ENCODE measurements at places on chromosomes 12 and 14.

DNA sequence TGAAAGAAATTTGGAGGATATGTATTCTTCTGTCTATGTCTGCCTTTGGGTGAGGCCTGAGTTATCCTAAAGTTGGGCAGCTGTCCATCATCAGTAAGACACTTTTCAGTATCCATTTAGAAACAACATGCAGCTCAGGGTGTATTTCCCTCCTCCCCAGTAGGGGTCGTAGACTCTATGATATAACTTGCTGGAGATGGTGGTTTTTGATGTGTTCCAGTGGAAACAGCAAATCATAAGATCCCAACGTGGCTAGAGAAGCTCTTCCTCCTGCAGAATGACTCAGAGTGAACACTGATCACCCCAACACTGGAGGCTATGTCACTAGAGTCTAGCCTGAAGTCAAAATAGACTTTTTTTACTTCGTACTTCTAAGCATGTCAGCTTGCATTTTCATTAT, 331.6 kb upstream of the STXBP6 start:
- no peaks in the 10 kb centered on the region for H3K36me3 ChIP-seq
- no peak overlapping the region for H3K4me3 ChIP-seq
- DNase-seq = no peak

GRCh38 chr12:50677858-50678257, 86.0 kb upstream of the ATF1 start:
- no peaks in the 10 kb centered on the region for H3K27me3 ChIP-seq
- no peak overlapping the region for H3K27ac ChIP-seq
- H3K4me3 ChIP-seq = no peak overlapping the region
- no peak for DNase-seq
- peaks cover 22% of the 10 kb centered on the region for H3K36me3 ChIP-seq

- H3K36me3 ChIP-seq = peaks cover under 1% of the 10 kb centered on the region
- no peak for DNase-seq
- H3K4me3 ChIP-seq = peak overlapping the region; percentile 94
- peak overlapping the region; percentile 96 for H3K27ac ChIP-seq
Measured at GRCh38 chr12:12725956-12726554, 8.9 kb downstream of the CDKN1B start.

GRCh38 chr12:127239781-127240180, 1027.2 kb upstream of the TMEM132C start:
- no peaks in the 10 kb centered on the region for H3K27me3 ChIP-seq
- H3K4me1 ChIP-seq = no peaks in the 10 kb centered on the region
- no peak for DNase-seq
- H3K27ac ChIP-seq = no peak overlapping the region
- no peaks in the 10 kb centered on the region for H3K36me3 ChIP-seq

GRCh38 chr12:58916921-58917511, 3.3 kb downstream of the LRIG3 start:
- H3K27me3 ChIP-seq = no peaks in the 10 kb centered on the region
- DNase-seq = no peak
- peak overlapping the region; percentile 38 for H3K27ac ChIP-seq

DNA sequence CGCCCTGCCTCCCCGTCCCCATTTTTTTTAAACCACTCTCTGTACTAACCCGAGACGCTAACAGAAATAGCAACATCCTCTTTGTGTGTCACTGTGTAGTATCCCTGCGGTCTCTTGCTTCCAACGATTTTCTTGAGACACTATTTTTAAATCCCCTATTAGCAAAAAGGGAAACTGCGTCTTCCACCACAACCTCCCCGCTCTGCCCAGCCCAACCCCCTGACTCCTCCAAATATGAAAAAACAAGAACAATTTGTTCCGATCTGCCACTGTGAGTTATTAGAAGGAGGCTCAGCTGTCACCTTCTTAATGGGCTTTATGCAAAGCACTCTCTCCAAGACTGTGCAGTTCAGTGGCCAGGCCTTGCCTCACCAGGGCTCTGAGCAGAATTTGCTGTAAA, 76.3 kb downstream of the MAP1LC3B2 start:
- peaks cover 15% of the 10 kb centered on the region for H3K4me1 ChIP-seq
- no peaks in the 10 kb centered on the region for H3K27me3 ChIP-seq
- DNase-seq = no peak
- H3K36me3 ChIP-seq = no peaks in the 10 kb centered on the region
- H3K4me3 ChIP-seq = no peak overlapping the region
- no peak overlapping the region for H3K27ac ChIP-seq

GRCh38 chr14:68512088-68512487, 280.8 kb downstream of the ZFP36L1 start:
- H3K36me3 ChIP-seq = no peaks in the 10 kb centered on the region
- H3K4me1 ChIP-seq = peaks cover 71% of the 10 kb centered on the region
- H3K27ac ChIP-seq = peak overlapping the region; percentile 85
- H3K4me3 ChIP-seq = no peak overlapping the region
- no peaks in the 10 kb centered on the region for H3K27me3 ChIP-seq
- DNase-seq = no peak

- H3K4me3 ChIP-seq = no peak overlapping the region
- H3K27ac ChIP-seq = no peak overlapping the region
- H3K27me3 ChIP-seq = peaks cover 28% of the 10 kb centered on the region
- no peaks in the 10 kb centered on the region for H3K4me1 ChIP-seq
- H3K36me3 ChIP-seq = no peaks in the 10 kb centered on the region
Measured at GRCh38 chr14:78010688-78011087, 159.5 kb upstream of the NRXN3 start.

GRCh38 chr12:116508145-116509121, 50.7 kb upstream of the MAP1LC3B2 start:
- H3K36me3 ChIP-seq = no peaks in the 10 kb centered on the region
- H3K4me3 ChIP-seq = peak overlapping the region; percentile 61
- H3K27ac ChIP-seq = no peak overlapping the region
- H3K4me1 ChIP-seq = peaks cover 12% of the 10 kb centered on the region
- DNase-seq = peak; percentile 50

DNA sequence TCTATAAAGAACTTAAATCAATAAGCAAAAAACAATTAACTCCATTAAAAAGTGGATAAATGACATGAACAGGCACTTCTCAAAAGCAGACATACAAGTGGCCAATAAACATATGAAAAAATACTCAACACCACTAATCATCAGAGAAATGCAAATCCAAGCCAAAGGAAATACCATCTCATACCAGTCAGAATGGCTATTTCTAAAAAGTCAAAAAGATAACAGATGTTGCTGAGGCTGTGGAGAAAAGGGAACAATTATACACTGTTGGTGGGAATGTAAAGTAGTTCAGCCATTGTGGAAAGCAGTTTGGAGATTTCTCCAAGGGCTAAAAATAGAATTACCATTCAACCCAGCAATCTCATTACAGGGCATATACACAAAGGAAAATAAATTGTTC, 234.5 kb upstream of the PLXNC1 start:
- no peaks in the 10 kb centered on the region for H3K36me3 ChIP-seq
- no peak overlapping the region for H3K4me3 ChIP-seq
- H3K27ac ChIP-seq = no peak overlapping the region
- H3K27me3 ChIP-seq = no peaks in the 10 kb centered on the region
- no peak for DNase-seq

GRCh38 chr14:50451854-50452253, 55.2 kb upstream of the CDKL1 start:
- no peak overlapping the region for H3K27ac ChIP-seq
- no peak for DNase-seq
- no peak overlapping the region for H3K4me3 ChIP-seq
- peaks cover 6% of the 10 kb centered on the region for H3K4me1 ChIP-seq
- H3K27me3 ChIP-seq = no peaks in the 10 kb centered on the region
- H3K36me3 ChIP-seq = peaks cover 61% of the 10 kb centered on the region

GRCh38 chr12:109827566-109828550, 5.3 kb downstream of the TRPV4 start:
- H3K27me3 ChIP-seq = no peaks in the 10 kb centered on the region
- H3K4me1 ChIP-seq = peaks cover 1% of the 10 kb centered on the region
- H3K36me3 ChIP-seq = no peaks in the 10 kb centered on the region
- H3K27ac ChIP-seq = no peak overlapping the region
- H3K4me3 ChIP-seq = no peak overlapping the region
- no peak for DNase-seq

DNA sequence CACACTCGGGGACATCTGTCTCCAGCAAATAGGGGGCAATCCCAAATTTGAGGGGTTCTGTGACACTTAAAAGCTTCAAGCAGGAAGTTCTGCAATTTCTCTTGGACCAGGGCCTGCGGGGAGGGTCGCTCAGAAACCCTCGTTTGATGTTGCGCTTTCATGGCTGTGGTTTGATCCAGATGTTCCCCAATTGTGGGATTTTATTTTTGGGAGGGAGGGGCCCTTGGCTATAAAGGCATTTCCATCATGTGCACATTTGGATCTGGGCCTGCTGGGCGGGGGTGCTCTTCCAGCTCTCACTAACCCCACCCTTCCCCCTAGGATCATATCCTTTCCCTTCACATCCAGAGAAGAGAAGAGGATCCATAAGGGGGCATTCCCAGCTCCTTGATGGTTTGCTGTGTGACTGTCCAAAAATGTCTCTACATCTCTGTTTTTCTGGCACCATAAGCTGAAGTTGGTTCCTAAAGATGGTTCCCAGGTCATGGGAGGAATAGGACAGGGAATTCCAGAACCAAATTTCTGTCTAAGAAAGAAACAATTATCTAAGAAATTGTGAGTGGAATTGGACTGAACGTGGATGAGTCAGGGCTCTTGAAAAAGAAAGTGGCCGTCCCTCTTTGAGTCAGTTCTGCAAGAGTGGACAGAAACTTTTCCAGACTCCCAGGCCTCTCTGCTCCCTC, 47.2 kb downstream of the SMUG1 start:
- H3K4me1 ChIP-seq = peaks cover 83% of the 10 kb centered on the region
- H3K27me3 ChIP-seq = peaks cover 4% of the 10 kb centered on the region
- peaks cover 4% of the 10 kb centered on the region for H3K36me3 ChIP-seq
- no peak for DNase-seq

DNA sequence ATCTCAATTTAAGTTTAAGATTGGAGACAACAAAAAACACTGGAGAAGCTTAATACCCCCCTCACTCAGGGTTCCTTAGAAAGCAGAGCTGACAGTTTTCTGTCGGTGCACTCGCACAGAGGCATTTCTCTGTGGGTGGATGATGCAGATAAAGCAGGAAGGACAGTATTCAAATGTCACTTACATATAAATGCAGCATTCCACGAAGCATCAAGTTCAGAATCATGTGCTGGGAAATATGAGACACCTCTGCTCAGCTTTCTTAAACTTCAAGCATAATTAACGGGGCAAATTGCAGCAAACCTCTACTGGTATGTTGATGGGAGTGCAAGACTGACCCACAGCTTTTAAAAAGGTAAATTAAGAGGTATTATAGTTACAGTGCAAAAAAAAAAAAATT, 68.7 kb downstream of the DICER1 start:
- H3K4me1 ChIP-seq = peaks cover 68% of the 10 kb centered on the region
- H3K4me3 ChIP-seq = no peak overlapping the region
- H3K27ac ChIP-seq = peak overlapping the region; percentile 94

DNA sequence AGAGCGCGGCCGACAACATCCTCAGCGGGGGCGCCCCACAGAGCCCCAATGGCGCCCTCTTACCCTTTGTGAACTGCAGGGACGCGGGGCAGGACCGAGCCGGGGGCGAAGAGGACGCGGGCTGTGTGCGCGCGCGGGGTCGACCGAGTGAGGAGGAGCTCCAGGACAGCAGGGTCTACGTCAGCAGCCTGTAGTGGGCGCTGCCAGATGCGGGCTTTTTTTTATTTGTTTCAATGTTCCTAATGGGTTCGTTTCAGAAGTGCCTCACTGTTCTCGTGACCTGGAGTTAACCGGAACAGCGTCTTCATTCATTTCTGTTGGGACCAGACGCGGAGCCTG, 103.8 kb upstream of the FKBP4 start:
- peak overlapping the region; percentile 40 for H3K27ac ChIP-seq
- H3K36me3 ChIP-seq = no peaks in the 10 kb centered on the region
- peaks cover 3% of the 10 kb centered on the region for H3K27me3 ChIP-seq
- H3K4me3 ChIP-seq = peak overlapping the region; percentile 81
- peaks cover 20% of the 10 kb centered on the region for H3K4me1 ChIP-seq

- no peak overlapping the region for H3K27ac ChIP-seq
- no peak overlapping the region for H3K4me3 ChIP-seq
- no peak for DNase-seq
- peaks cover 28% of the 10 kb centered on the region for H3K27me3 ChIP-seq
- no peaks in the 10 kb centered on the region for H3K36me3 ChIP-seq
- peaks cover 22% of the 10 kb centered on the region for H3K4me1 ChIP-seq
Measured at GRCh38 chr12:30877105-30877875, 49.3 kb upstream of the TSPAN11 start.

GRCh38 chr12:103848917-103849491, 8.0 kb upstream of the NT5DC3 start:
- no peak overlapping the region for H3K27ac ChIP-seq
- no peaks in the 10 kb centered on the region for H3K27me3 ChIP-seq
- H3K4me3 ChIP-seq = no peak overlapping the region
- peaks cover 42% of the 10 kb centered on the region for H3K4me1 ChIP-seq
- H3K36me3 ChIP-seq = no peaks in the 10 kb centered on the region
- no peak for DNase-seq

- peaks cover 10% of the 10 kb centered on the region for H3K4me1 ChIP-seq
- H3K27ac ChIP-seq = no peak overlapping the region
- H3K4me3 ChIP-seq = no peak overlapping the region
- DNase-seq = no peak
- H3K36me3 ChIP-seq = no peaks in the 10 kb centered on the region
- H3K27me3 ChIP-seq = peaks cover 5% of the 10 kb centered on the region
Measured at GRCh38 chr12:89278169-89278568, 74.1 kb downstream of the DUSP6 start.

GRCh38 chr14:67480011-67480410, 8.5 kb downstream of the TMEM229B start:
- H3K27ac ChIP-seq = no peak overlapping the region
- no peak overlapping the region for H3K4me3 ChIP-seq
- no peak for DNase-seq
- no peaks in the 10 kb centered on the region for H3K36me3 ChIP-seq

DNA sequence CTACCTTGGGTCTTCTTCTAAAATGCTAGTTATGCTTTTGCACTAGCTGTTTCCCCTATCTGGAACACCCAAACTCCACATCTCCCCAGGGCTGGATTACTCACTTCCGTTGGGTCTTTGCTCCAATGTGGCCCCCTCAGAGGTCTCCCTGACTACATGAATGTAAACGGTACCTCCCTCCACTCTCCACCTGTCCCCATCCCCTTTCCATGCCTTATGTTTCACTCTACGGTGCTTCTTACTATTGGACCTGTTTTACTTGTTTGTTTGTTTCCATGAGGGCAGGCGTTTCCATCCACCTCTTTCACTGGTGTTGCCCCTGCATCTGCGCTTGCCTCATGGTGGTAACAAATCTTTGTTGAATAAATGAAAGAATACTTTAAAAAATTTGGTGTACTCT, 256.4 kb downstream of the SNAPC1 start:
- H3K4me1 ChIP-seq = peaks cover 6% of the 10 kb centered on the region
- no peaks in the 10 kb centered on the region for H3K36me3 ChIP-seq
- H3K27ac ChIP-seq = no peak overlapping the region
- H3K27me3 ChIP-seq = peaks cover 2% of the 10 kb centered on the region

DNA sequence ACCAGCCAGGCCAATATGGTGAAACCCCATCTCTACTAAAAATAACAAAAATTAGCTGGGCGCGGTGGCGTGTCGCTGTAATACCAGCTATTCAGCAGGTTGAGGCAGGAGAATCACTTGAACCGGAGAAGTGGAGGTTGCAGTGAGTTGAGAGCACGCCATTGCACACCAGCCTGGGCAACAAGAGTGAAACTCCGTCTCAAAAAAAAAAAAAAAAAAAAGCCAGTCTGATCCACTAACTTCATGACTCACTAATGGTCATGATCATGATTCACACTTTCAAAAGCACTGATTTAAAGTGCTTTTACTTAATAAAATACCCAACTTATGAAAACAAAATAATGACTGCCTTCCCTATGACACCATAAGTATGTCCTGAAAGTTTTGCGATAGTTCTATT, 38.4 kb upstream of the CPM start:
- no peak for DNase-seq
- H3K36me3 ChIP-seq = no peaks in the 10 kb centered on the region
- no peaks in the 10 kb centered on the region for H3K4me1 ChIP-seq
- H3K27me3 ChIP-seq = no peaks in the 10 kb centered on the region

- peaks cover 9% of the 10 kb centered on the region for H3K36me3 ChIP-seq
- no peak overlapping the region for H3K27ac ChIP-seq
- H3K4me1 ChIP-seq = no peaks in the 10 kb centered on the region
- no peaks in the 10 kb centered on the region for H3K27me3 ChIP-seq
- H3K4me3 ChIP-seq = no peak overlapping the region
Measured at GRCh38 chr14:65446159-65446558, 33.6 kb downstream of the FUT8 start.
